Type B pancreatic cell (in vitro differentiated cells): ENCODE measurements at places on chromosomes 16 and 17. TPM values are rescaled to one million over a fixed set of nuclear protein-coding genes. Genes with fewer than 3 reads are reported as not detected.

DNA sequence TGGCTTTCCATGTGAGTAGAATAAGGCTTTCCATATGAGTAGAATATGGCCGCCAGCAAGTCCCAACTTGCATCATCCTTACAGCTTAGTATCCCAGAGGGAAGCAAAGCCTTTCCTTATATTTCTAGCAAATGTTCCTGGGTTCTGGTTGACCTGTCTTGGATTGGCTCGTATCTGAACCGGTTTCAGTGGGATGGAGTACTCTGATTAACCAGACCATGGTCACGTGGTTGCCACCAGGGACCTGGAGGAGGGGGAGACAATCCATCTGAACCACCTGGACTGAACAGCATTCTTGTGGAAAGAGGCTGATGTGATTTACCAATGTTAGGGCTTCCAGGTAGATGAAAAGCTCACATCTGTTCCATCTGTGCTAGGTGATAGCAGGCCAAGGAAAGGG is 89.0 kb downstream of the SHISA6 start:
- no peak for DNase-seq

DNA sequence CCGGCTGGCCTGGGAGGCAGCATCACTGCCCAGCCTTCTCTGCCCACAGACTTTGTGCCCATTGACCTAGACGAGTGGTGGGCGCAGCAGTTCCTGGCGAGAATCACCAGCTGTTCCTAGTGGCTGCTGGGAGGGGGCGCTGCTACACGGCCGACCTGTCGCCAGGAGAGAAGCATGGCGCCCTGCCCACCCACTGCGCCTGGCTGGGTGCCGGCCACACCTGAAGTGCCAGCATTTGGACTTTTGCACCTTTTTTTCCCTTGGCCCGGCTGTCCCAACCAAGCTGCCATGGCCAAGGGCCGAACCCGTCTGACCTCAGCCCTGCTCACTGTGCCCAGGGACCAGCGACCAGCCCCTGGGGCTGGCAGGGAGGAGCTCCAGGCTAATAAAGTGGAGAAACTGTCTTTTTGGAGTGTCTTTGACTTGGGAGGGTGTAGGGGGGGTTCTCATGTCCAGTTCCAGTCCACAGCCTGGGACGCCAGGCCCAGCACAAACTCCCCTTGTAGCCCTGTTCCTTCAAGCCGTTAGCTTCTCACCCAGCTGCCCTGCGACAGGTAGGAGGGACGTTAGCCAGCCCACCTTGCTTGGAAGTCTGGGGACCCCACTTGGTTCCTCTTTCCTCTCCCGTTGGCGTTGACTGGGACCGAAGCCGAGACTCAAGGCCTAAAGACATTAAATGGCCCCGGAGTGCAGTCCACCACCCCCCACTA is 939 bp upstream of the WDR90 start:
- no peak for DNase-seq

DNA sequence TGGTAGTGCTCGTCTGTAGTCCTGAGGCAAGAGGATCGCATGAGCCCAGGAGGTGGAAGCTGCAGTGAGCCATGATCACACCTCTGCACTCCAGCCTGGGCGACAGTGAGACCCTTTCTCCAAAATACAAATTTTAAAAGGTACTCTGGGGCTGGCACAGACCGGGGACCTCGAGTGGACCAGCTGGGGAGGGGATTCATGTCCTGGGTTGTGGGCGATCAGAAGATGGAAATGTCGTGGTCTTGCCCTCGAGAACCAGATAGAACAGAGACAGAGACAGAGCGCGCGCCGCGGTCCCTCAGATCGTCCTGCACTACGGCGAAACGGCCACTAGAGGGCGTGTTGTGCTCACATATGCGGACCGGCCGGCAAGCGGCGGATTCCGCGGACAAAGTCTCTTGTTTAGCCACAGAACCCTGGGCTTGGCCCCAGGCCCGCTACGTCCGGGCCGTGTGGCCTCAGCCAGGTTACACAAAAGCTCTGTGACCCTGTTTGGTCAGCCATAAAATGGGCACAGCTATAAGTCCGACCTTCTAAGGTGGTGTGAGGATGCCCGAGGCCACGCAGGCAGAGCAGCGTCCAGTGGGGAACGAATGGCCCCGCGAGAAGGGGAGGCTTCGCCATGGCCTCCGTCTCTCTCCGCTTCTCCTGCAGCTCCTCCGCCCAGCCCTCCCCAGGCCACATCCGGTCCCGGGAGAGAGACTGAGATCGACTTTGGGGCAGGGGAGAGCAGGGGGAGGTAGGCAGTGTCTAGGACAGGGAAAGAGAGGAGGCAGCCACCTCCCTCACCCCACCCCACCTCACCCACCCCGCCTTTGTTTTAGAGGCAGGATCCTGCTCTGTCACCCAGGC is 14.6 kb upstream of the SBK1 start:
- peak; percentile 91 for DNase-seq

The CCL5 gene
- total RNA-seq: 1.1 TPM in 1 of 2 replicates, not detected in the other

The TAT gene
- 0.14 TPM in 1 of 2 replicates, not detected in the other for total RNA-seq

The OTOP3 gene
- total RNA-seq: 0.80 and 1.3 TPM in 2 replicates
